ENCODE measurements at places on chromosomes 7 and 10. TPM values are rescaled to one million over a fixed set of nuclear protein-coding genes. Genes with fewer than 3 reads are reported as not detected.

SEMA3A gene
- total RNA-seq = 64.6 TPM

FAM25G gene
- not detected for total RNA-seq

TCERG1L gene
- 0.12 TPM for total RNA-seq

DNA sequence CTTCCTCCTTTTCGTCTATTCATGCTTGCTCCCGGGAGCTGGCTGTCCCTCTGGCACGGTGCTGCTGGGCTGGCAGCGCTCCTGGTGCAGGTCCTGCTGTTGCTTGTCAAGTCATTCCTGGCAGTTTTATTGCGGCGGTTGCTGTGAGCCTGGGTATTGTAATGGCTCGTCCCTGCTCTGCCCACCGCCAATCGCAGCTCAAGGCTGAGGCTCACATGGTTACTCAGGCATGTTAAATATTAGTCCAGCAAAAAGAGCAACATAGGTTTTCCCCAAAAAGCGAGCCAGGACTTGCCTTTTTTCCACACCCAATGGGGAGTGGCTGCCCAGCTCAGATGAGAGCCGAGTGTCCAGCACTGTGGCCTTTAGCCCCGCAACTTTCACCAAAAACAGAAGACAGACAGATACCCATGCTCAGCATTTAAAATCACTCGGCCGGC, 492.9 kb upstream of the FOXK1 start:
- H3K36me3 ChIP-seq = no peaks in the 10 kb centered on the region
- H3K4me3 ChIP-seq = no peak overlapping the region
- H3K27ac ChIP-seq = no peak overlapping the region
- no peaks in the 10 kb centered on the region for H3K27me3 ChIP-seq
- no peaks in the 10 kb centered on the region for H3K4me1 ChIP-seq
- DNase-seq = peak; percentile 79

DNA sequence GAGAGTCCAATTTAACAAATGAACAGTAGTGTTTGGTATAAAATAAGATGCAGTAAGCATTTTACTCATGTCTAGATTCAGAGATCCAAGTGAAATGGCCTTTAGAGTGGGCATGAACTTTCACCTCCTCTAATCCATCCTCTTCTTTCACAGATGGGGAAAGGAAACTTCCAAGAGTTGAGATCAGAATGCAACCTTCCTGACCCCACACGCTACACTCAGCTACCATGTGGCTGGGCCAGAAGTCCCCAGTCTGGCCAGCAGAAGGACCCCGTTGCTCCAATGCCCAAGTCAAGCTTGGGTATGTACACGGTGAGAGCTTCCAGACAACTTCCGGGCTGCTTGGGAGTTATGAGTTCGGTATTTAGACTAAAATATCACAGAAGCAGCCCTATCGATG, 228.0 kb downstream of the ELMO1 start:
- H3K27ac ChIP-seq = no peak overlapping the region
- H3K36me3 ChIP-seq = no peaks in the 10 kb centered on the region
- no peaks in the 10 kb centered on the region for H3K27me3 ChIP-seq
- H3K4me1 ChIP-seq = no peaks in the 10 kb centered on the region

DNA sequence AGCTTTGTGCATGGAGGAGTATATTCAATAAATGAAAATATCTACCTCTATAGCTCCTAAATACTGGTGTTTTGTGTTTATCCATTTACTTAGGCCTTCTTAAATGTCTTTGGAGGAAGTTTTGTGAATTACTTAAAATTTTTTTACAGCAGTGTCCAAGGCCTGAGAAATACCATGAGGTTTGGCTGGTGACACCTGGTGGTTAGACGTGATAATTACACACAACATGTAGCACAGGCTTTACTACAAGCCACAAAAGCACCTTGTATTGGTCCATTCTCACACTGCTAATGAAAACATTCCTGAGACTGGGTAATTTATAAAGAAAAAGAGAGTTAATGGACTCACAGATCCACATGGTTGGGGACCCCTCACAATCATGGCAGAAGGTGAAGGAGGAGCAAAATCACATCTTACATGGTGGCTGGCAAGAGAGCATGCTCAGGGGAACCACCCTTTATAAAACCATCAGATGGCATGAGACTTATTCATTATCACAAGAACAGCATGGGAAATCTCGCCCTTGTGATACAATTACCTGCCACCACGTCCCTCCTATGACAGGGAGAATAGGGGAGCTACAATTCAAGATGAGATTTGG, 20.6 kb downstream of the HYAL4 start:
- DNase-seq = peak; percentile 81
- H3K4me1 ChIP-seq = peaks cover 19% of the 10 kb centered on the region
- H3K27me3 ChIP-seq = no peaks in the 10 kb centered on the region
- no peak overlapping the region for H3K4me3 ChIP-seq
- peak overlapping the region; percentile 85 for H3K27ac ChIP-seq

GRCh38 chr10:77251297-77252013, 386.2 kb downstream of the KCNMA1 start:
- no peaks in the 10 kb centered on the region for H3K36me3 ChIP-seq
- H3K4me1 ChIP-seq = peaks cover 25% of the 10 kb centered on the region
- no peaks in the 10 kb centered on the region for H3K27me3 ChIP-seq
- no peak overlapping the region for H3K4me3 ChIP-seq

Measured in hepatocyte (in vitro differentiated cells).